ENCODE measurements at places on chromosomes 12 and 14.

GRCh38 chr12:28704477-28705169 is 444.5 kb upstream of the FAR2 start:
- DNase-seq, result no peak

GRCh38 chr12:121795034-121795968 is 1.8 kb upstream of the RHOF start:
- no peak for DNase-seq

- no peak for DNase-seq
Observed at GRCh38 chr14:75010472-75011093, 7.9 kb downstream of the EIF2B2 start.

DNA sequence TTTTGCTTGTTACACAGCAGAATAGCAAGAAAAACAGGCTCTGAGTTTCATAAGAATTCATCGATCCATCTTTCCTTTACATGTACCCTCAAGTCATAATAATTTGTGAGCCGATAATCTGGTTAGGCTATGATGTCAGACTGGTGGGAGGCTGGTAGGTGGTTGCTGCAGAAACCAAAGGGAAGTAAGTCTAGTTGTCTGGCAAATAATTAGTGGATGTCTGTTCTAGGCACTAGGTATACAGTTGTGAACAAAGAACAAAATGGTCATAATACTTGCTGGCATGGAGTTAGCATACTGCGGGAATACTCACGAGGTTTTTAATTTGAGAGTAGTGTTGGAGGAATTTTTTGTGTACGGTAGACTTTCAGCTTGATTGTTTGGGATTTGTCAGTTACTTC is 8.8 kb downstream of the SUSD6 start:
- no peak for DNase-seq

DNA sequence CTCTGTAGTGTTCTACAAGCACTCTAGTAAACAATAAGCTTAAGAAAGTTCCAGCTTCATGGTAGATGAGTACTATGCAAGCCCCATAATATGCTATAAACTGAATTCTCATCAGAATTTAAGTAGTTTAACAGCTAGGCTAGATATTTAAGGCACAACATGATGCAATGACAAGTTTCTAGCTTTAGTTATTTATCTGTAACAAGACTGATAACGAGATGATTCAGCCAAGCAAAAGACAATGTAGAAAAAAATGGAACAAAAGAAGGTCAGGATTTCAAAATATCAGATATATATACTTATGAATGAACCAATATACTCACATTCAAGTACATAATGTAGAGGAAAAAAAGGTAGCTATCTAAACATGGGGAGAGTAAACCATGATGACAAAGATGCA is 61.0 kb upstream of the RERGL start:
- no peak for DNase-seq

- DNase-seq, result no peak
Observed at GRCh38 chr12:121079736-121080272, 40.8 kb upstream of the OASL start.

- DNase-seq, result no peak
Observed at GRCh38 chr12:88625356-88625755, 45.1 kb upstream of the KITLG start.

GRCh38 chr12:131066886-131067490 is 113.3 kb downstream of the ADGRD1 start:
- no peak for DNase-seq

DNA sequence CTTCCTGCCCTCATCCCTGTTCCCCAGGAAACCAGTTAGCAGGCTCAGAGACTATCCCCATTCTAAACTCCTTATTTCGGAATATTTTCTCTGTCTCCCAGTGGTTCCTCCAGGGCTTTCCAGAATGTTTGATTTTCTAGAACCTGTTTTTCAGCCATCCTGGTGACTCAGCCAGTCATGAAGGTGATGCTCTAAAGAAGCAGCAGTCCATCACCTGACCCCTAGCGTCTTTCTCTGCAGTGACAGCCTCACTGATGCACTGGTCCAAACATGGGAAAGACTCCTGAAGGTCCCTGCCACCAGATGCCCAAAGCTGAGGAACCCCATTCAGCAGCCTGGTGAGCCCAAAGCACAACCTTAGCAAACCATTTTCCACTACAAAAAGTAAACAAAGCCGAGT is 212.6 kb downstream of the PHETA1 start:
- no peak for DNase-seq
